ENCODE measurements at places on chromosomes 3 and 15.

DNA sequence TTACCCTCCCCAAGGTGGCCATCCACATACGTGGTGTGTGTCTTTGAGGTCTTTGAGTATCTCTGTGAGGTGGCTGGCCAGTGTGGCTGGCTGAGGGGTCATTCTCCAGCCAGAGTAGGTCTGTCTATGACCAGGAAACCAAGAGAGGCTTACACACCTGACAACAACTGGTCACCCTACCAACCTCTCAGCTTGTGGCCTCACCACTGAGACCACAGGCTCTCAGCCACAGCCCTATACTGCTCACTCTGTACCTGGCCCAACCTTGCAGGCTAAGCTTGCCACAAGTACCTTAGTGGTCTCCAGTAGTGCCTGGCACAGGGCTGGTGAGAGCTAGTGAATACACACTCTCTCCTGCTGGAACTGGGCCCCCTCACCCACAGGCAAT, 5.1 kb downstream of the HEMK1 start:
- no peak for DNase-seq

DNA sequence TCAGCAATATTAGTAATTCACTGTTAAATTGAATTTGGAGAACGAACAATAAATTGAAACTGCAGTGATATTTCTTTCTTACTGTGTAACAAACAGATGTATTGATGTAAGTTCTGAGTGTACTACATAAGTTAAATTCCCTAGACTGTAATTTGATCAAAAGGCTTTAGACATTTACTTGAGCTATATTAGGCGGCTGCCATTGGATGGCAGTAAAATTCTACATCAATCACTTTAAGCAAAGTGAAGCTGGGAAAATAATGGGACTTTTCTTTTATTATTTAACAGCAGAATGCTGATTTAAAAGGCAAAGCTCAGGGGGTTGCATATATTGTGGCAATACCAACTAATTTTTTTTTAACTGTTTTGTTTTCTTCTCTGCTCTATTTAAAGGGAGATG, 212.6 kb upstream of the PLSCR5 start:
- peak; percentile 2 for DNase-seq

DNA sequence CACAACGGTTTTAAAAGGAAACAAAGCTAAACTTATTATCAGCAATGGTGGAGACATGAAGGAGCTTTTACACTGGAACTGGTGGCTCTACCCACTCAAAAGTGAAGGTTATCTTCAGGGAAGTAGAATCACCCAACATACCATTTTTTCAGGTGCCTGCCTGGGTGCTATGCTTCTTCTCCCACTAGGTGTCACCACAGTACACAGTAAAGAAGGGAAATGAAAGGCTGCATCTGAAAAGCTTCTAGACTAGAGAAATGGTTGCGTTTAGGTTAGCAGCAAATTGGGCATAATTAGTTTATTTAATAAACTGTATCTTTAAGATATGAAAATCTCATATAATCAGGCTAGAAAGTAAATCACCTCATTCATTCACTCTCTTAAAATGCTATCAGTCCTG, 47.0 kb upstream of the SELENOK start:
- DNase-seq, result peak; percentile 63

DNA sequence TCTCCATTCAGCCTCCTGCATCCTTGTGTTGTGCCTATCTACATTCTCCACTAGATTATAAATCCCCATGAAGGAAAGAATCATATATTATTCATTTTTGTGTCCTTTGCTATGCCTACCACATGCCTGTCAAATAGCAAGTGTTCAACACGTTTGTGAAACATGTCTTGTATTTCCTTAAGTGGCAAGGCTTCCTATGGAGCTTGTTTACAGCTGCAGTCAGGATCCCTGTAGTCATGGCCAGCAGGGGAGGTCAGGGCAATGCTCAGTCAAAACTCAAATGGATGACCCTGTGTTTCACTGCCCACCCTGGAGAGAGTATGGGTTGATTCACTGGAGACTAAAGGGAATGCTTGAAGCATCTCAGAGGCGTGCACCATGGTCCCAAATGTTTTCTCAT, 191.7 kb upstream of the ATP11B start:
- DNase-seq, result no peak

DNA sequence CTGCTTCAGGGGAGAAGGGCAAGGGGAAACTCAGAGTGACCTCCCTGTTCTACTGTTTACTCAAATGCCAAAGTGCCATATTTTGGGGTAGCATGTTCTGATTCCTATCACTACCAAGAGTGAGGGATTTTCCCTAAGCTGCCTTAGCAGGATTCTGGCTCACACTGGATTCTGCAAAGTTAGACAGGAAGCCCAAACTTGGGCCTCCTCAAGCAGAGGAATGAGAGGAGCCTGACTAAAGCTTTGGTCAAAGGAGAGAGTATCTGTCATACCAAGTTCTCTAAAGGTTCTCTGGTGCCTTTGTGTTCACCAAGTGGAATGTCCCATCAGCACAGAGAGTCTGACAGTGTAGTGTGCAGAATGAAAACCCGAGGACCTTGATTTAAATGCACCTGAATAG, 8.8 kb upstream of the RARB start:
- no peak for DNase-seq

GRCh38 chr3:142586803-142587406, 8.4 kb upstream of the ATR start:
- peak; percentile 84 for DNase-seq

DNA sequence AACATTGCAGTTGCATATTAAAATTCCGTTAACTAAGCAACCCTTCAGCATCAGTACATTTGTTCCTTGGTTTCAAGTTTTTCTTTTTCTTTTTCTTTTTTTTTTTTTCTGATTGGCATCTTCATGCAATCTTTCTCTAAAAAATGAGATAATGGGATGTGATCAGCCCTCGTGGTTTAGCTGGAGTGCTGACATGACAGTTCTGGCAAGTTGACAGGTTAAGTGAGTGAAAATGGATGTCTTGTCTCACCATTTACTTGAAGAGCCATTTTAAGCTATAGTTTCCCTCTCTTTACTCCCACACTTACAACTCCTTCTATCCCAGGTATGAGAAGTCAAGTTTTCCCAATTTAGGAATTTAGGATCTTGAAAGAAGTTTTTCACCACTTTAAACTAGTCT, 495.2 kb downstream of the ROBO2 start:
- DNase-seq, result no peak

DNA sequence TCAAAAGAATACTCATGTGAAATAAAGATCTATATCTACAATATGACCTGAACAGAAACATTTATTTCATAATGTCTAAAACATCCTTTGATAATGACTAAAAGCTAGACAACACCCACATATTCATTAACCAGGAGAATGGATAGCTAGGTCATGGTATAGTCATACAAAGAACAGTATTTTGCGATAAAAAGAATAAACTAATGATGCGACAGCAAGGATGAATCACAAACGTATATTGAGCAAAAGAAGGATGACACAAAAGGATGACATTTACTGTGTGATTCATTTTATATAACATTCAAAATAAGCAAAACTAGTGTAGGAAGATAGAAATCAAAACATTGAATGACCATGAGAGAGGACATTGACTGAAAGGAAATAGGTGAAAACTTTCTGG, 1233.1 kb downstream of the OTOL1 start:
- no peak for DNase-seq

- DNase-seq, result peak; percentile 23
Observed at GRCh38 chr15:43093026-43093425, 12.8 kb downstream of the UBR1 start.

DNA sequence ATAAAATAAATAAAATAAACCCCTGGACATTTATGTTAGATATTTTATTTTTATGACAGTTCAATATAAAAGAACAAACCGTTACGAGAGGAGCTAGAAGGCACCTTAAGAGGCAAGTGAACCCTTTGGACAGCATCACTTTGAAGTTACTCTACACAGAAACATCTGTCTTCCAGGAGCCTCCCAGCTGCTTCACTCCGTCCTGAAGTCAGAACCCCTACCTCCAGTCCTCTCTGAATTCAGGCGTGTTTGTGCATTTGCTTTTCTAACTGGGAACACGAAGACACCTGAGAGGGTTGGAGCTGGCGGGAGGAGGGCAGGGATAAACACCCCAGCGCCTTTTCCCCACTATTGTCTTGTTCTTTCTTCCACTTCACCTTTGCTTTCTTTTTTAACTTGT, 46.2 kb downstream of the CMTM7 start:
- no peak for DNase-seq

GRCh38 chr3:17501745-17502144, 240.7 kb downstream of the TBC1D5 start:
- no peak for DNase-seq

DNA sequence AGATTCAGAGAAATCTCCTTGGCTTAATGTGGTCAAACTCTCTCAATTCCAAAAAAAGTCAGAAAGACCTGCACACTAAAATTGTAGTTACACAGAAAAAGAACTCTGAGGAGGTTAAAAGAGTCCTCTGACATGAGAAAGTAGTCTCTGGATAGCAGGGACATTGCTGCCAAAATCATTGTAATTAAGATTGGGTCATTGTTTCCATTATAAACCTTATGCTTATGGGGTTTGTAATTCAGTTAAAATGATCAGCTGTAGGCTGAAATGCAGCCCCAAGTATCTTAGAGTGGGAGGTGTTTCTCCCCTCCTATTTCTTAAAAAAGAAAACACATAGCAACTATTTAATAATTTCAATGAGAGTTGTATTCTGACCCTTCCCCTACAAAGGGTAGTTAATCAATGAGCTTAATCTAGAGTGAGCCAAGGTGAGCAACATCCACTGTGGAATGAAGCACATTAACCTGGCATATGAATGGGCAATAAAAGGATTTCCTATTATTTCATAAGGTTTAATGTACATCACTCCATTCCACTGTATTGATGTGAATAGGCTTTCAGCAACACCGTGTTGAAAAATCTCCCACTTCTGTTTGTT, 406.9 kb downstream of the TIGIT start:
- DNase-seq, result no peak

DNA sequence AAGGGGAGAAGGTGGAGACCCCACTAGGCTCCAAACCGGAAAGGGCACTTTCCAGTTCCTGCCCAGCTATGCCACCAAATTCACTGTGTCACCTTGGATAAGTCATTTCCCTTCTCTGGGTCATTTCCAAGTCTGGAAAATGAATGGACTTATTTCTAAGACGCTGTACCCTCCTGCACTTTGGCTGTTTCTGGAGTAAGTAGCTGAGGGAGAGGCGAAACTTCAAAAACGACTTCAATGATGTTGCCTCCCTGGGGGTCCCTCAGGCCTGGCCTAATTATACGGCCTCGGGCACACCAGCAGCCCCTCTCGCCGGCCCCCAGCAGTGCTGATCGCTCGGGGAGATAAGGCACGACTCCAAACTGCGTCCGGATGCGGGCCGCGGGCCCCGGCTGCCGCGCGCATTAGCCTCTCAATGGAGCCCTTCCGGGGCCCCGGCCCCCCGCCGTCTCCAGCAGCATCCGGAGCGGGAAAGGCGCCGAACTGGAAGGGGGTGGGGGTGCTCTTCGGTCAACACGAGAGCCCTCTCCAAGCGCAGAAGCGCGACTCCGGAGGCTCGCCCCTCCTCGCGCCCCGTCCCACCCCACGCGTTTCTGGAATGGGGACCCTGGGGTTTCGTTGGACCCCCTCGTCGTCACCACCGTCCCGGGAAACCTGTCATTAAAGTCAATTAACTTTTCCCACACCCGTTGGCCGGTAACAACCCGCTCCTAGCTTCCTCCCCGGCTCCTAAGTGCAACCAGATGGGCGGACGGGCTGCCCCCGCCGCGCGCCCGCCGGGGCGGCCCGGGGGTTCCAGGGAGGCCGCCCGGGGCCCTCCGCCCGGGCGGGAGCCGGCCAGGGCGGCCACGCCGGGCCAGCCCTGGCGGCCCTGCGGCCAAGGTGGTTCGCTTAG, 4.8 kb downstream of the HES1 start:
- DNase-seq, result peak; percentile 51

DNA sequence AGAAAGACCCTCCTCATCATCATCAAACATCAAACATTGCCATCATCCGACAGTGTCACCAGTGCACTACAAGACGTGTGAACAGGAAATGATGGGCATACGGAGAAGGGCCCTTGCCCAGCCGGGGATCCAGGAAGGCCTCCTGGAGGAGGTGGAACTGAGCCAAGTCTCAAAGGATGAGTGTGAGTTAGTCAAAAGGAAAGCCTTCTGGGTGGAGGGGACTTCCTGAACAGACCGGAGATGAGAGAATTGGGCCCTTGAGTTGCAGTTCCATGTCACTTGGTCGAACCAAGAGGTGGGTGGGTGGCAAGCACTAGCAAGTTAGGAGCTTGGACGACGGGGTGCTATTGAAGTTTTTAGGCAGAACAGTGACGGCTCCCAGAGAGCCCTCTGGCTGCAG, 8.5 kb downstream of the SEMA4B start:
- DNase-seq, result no peak

- no peak for DNase-seq
Observed at GRCh38 chr3:21331321-21331720, 419.7 kb downstream of the ZNF385D start.

GRCh38 chr3:106068795-106069194, 200.0 kb upstream of the CBLB start:
- no peak for DNase-seq

Data from hematopoietic multipotent progenitor cell treated with erythropoietin and hydrocortisone succinate and interleukin-3 and kit ligand, for 8 days (in vitro differentiated cells).